ENCODE measurements at places on chromosomes 12 and 14.

DNA sequence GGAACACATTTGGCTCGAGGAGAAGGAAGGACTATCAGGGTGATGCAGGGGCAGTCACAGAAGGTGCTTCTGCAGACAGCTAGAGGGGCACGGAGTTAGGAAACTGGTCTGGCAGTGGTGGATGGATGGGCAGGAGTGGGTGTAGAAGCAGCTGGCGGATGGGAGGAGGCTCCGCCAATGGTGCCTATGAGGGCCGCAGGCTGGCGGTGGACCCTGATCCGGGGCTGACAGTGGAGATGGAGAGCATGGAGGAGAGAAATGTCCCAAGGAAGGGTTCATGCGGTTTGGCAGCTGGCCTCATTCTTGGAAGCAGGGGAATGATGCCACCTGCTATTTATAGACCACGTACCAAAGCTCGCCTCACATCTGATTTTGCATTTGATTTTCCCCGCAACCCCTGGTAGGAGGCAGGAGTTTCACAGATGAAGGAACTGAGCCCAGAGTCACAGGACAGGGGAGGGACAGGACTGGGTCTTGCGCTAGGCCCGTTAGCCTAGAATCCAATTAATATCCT, 237.1 kb downstream of the FOXN3 start:
- no peak for DNase-seq

- DNase-seq: no peak
These were observed 75.9 kb upstream of the ANO2 start for GRCh38 chr12:6020930-6021329.

DNA sequence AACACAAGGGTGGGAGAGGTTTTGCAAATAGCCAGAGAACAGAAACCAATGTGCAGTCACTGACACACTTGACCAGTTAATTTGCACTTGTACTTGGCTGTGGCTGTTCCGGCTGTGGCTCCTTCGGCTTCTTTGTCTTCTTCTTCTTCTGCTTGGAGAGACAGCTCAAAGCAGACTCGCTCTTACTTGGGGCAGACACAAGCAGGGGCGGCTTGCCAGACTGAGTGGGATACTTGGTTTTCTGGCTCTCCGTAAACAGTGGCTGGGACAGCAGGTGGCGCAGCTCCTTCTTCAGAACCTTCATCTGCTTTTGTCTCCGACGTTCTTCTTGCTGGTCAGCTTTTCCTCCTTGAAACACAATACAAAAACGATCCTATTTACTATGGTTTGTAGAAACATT, 25.0 kb downstream of the OTUB2 start:
- DNase-seq: no peak

GRCh38 chr12:57568838-57569237, 19.0 kb downstream of the KIF5A start:
- DNase-seq: no peak

DNA sequence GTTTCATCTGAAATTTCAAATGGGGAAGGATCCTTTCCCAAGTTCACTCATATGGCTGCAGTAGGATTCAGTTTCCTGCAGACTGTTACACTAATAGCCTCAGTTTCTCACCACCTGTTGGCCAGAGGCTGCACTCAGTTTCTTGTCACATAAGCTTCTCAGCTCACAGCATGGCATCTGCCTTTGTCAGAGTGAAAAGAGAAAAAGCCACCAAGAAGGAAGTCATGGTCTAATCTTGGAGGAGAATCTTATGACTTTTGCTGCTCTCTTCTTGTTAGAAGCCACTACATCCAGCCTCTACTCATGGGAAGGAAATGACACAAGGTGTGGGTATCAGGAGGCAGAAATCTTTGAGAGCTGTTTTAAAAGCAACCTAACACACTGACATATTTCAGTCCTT, 39.4 kb upstream of the BTG1 start:
- DNase-seq: no peak

GRCh38 chr14:22098435-22098834, 424.8 kb upstream of the OR4E1 start:
- no peak for DNase-seq

- no peak for DNase-seq
These were observed 28.1 kb downstream of the BLTP3B start for GRCh38 chr12:100114574-100114973.

DNA sequence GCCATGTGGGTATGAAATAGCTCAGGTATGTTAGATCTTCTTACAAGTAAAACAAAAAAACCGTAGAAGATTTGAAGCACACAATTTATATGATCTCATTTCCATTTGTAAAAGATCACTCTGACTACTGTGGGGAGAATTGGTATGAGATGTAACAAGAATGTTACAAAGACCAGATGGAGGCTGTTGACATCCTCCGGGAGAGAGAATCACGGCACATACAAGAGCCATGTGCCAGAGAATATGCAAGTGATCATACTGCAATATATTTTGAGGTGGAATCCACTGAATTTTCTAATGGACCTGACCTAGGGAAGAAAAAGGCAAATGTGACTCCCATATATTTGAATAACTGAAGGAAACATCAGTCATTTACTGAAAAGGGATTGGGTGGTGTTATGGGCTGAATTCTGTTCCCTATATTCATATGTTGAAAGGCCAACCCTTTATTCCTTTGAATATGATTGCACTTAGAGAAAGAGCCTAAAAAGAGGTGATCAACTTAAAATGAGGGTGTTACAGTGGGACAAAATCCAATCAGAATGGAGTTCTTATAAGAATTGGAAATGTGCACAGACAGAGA, 29.1 kb downstream of the PRB3 start:
- no peak for DNase-seq

DNA sequence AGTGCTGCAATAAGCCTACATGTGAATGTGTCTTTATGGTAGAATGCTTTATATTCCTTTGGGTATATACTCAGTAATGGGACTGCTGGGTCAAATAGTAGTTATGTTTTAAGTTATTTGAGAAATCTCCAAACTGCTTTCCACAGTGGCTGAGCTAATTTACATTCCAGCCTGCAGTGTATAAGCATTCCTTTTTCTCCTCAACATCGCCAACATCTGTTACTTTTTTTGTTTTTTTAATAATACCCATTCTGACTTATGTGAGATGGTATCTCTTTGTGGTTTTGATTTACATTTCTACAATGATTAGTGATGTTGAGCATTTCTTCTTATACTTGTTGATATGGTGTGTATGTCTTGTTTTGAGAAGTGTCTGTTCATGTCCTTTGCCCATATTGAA, 1186.2 kb downstream of the BCL11B start:
- DNase-seq: no peak

DNA sequence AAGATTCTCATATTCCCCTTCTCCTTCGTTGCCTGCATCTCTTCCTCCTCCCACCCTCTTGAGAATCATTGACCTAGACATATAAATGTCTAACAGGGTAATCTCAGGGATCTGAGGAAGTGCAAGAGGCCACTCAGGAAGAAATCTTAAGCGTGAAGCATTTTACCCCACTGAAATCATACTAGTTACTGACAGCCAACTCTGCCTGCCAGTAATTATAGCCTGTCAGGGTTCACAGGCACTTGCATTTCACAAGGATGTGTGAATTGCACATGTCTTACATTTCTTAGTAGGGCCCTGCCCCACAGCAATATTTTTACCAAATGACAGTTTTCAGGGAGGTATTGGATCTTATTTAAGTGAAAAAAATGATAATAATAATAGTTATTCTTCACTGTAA, 127.2 kb downstream of the SLC15A5 start:
- DNase-seq: no peak

- DNase-seq: no peak
These were observed 337.9 kb upstream of the NOVA1 start for GRCh38 chr14:26935733-26936132.

- DNase-seq: no peak
These were observed 535.8 kb downstream of the NRXN3 start for GRCh38 chr14:78705989-78706388.

- DNase-seq: no peak
These were observed 42.3 kb upstream of the GLIPR1 start for GRCh38 chr12:75438059-75438754.
